Activated naive CD4-positive, alpha-beta T cell treated with anti-CD3 and anti-CD28 coated beads, Interleukin-2, amount 50 U/mL, for 72 hours (primary cell): ENCODE measurements at places on chromosomes 16 and 17.

GRCh38 chr16:4693956-4694641 is 737 bp downstream of the NUDT16L1 start:
- DNase-seq, result peak; percentile 54

GRCh38 chr17:44527102-44527501 is 23.9 kb upstream of the GPATCH8 start:
- no peak for DNase-seq

- DNase-seq, result no peak
Measured at GRCh38 chr17:58624751-58625150, 67.1 kb downstream of the TEX14 start.

DNA sequence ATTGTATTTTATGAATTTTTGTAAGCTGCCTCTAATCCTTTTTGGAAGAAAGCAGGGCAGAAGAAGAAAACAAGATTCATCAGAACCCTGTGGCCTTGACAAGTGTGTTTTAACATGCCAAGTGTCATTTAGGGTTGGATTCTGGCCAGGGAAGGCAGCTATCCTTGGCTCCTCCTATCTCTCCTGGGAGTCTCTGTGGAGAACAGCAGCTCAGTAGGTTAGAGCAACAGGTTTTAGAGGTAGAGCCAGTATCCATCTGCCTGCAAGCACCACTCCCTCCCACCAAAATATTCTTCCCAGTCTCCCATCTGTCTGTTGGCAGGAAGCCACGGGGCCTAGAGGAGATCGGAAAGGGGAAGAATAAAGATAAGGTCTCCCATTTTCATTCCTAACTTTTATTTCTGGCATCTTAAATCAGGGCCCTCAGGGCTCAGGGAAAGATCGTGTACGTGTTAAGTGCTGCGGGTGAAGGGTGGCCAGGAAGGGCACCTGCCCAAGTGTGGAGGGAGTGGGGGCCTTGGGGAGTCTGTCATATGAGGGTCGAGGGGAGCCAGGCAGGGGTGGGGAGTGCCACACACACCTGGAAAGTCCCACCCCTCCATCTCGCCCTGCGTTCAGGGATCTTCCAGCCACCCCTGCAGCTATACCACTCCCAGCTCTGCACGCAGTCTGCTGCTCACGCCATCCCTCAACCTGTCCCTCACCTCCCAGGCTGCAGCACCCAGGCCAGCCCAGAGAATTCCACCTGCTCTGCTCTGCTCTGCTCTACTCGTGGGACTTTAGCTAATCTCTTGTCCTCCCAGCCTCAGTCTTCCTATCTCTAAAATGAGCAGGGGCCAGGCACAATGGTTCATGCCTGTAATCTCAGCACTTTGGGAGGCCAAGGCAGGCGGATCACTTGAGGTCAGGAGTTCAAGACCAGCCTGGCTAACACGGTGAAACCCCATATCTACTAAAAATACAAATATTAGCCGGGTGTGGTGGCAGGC is 17.1 kb upstream of the CPSF4L start:
- DNase-seq, result no peak

DNA sequence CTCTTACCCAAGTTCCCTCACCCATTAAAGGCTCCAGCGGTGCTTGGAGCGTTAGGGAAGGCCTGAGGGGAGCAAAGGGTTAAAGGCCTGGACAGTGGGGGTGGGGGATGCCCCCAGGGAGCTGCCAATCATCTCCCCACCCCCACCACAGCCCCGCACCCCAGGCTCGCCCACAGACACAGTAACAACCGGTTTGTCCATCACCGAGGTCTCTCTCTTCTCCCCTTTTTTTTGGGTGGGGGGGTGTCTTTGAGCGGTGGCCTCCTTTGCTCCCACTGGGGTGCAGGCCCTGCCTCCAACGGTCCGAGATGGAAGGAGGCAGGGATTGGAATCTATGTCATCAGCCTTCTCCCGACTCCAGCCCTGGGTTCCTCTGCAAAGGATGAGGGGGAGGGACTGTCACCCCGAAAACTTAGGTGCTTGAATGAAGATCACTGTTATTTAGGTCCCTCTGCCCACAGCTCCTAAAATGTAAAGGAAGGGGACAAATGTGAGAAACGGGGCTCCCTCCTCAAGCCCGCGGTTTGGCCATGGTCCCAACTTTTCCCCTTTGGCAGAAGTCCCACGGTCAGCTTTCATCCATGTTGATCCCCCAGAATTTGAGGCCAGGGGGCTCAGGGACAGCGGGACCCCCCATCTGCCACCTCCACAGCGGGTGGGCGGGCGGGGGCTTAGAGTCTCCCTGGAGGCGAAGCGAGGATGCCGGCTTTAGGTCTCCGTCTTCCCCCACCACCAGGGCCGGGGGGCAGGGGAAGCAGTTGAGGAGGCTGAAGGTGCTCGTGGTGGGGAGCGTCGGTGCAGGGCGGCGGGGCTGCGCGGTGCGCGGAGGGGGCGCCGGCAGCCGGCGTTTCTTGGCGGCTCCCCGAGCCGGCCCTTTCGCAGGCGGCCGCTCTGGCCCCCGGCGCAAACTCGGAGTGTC is 1.7 kb downstream of the EPOP start:
- DNase-seq, result no peak

DNA sequence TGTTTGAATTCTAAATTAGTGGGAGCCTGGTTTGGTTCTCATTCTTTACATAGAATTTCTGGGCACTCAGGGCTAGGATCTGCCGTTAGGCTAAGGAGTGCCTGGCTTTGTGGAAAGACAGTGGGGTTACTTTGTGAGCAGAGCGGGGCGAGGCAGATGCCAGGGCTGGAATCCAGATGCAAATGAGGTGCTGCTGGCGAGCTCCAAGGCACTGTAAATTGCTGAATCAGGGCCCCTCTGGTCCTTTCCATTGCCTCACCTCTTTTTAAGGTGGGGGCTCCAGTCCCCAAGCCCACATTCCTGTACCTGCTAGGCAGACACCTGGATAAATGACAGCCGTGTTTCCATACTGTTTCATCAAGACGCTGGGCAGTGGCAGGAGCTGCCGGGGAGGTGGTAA is 33.8 kb downstream of the PIPOX start:
- DNase-seq, result no peak

DNA sequence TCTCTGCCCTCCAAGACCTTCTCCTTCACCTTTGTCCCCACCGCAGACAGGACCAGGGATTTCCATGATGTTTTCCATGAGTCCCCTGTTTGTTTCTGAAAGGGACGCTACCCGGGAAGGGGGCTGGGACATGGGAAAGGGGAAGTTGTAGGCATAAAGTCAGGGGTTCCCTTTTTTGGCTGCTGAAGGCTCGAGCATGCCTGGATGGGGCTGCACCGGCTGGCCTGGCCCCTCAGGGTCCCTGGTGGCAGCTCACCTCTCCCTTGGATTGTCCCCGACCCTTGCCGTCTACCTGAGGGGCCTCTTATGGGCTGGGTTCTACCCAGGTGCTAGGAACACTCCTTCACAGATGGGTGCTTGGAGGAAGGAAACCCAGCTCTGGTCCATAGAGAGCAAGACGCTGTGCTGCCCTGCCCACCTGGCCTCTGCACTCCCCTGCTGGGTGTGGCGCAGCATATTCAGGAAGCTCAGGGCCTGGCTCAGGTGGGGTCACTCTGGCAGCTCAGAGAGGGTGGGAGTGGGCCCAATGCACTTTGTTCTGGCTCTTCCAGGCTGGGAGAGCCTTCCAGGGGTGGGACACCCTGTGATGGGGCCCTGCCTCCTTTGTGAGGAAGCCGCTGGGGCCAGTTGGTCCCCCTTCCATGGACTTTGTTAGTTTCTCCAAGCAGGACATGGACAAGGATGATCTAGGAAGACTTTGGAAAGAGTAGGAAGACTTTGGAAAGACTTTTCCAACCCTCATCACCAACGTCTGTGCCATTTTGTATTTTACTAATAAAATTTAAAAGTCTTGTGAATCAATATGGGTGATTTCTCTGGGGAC is 12.2 kb downstream of the CX3CL1 start:
- DNase-seq, result no peak

GRCh38 chr17:5210614-5211252 is 19.1 kb upstream of the ZNF594 start:
- DNase-seq, result no peak
